ENCODE measurements at places on chromosomes 1 and 21.

DNA sequence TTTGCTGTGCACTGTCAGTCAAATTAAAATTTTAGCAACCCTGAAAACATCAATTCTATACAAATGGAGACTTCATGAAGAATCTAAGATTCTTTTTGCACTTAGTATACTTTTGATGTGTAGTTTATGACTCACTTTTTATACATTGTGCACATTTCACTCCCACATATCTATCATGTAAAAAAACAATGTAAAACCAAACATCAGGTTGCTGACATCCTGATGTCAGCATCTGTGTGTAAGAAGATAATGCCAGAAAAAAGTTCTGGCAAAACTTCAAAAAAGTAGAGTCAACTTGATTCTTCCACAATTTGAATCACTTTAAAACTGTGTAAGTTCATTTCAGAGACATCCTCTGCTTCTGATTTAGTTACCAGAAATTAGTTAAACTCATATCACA is 115.7 kb downstream of the CENPF start:
- DNase-seq = no peak

GRCh38 chr1:4079815-4080214 is 179.7 kb upstream of the C1orf174 start:
- DNase-seq = no peak

DNA sequence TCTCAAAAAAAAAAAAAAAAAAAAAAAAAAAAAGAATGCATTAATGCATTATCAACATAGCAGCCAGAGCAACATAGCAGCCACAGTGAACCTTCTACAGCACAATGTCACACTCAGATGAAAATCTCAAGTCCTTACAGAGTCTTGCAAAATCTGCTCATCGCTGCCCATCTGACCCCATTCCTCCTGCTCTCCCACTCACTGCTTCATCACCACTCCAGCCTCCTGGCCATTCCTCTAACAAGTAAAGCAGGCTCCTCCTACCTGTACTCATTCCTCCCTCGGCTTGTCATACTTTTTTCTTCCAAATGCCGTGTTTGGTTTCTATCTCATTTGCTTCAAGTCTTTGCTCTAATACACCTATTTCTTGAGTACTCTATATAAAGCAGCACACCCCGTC is 29.5 kb downstream of the BRINP2 start:
- DNase-seq = no peak

DNA sequence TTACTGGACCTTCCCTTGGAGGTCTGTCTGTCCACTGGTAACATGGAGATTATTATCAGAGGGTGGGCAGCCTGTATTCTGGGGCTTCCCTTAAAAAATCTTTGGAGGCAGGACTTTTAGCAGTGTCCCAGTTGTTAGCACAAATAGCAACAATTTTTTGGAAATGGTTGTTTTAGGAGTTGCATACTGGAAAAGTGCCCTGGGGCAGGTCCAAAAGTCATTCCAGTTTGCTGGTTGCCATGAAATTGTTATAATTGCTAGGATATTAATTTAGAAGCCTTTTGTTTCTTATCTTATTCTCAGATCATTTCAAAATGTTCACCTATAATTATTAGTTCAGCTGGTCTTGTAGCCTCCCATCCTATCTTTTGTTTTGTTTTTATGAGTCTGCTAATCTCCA is 71.0 kb downstream of the PTGS2 start:
- no peak for DNase-seq

DNA sequence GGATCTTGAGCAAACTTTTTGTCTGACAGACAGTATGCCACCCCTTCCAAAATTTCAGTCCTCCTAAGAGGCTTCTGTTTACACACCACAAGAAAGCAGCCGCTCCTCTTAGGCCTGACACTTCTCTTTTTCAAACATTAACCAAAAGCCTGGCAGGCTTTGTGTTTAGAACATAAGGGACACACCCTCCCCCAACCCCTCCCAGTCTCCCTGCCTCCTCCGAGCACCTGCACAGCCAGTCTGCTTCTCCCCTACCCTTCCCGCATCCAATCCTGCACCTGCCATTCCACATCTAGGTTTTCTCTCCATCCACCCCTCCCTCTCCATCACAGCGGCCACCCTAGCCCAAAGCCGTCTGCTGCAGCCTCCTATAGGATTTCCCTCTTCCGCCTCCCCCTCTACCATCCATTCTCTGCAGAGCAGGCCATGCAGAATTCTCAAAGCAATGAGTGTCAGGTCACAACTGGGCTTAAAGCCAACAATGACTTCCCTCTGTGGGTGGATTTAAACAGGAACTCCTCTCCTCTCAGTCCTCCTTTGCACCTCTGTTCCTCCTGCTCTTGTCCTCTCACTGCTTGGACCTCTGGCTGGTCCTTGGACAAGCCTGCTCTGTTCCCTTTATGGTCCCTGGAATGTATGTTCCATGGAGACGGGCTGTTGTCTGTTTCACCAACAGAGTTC is 478.2 kb downstream of the NPHP4 start:
- no peak for DNase-seq

DNA sequence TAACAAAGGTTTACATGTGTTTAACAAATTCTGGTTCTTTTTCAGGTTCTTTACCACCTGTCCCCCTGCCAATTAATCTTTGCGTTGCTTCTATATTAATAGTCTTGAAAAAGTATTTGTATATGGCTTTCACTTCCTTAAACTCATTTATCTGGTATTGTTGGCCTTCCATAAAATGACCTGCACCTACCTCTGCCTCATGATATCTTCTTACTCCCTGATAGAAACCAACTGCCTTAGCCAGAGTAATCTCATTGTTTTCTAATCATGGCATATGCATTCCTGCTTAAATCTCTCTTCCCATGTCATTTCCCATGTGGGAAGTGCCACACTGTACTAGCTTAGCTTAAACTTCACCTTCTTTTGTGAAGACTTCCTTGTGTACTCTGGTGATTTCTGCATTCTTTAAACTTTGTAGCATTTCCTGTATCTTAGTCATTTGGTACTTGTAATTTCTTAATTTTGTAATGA is 8.7 kb downstream of the SMG7 start:
- DNase-seq = no peak

Measured in RCC 7860 (cell line).